HuH-7.5 (cell line): ENCODE measurements at places on chromosomes 5 and 9.

GRCh38 chr5:36523450-36523849 is 83.0 kb upstream of the SLC1A3 start:
- no peak for DNase-seq

GRCh38 chr5:142798099-142798770 is 28.1 kb downstream of the ARHGAP26 start:
- no peak for DNase-seq

GRCh38 chr9:19149230-19149629 is 21.9 kb upstream of the PLIN2 start:
- no peak for DNase-seq

- no peak for DNase-seq
These were observed 28.4 kb upstream of the LTC4S start for GRCh38 chr5:179765400-179765799.

DNA sequence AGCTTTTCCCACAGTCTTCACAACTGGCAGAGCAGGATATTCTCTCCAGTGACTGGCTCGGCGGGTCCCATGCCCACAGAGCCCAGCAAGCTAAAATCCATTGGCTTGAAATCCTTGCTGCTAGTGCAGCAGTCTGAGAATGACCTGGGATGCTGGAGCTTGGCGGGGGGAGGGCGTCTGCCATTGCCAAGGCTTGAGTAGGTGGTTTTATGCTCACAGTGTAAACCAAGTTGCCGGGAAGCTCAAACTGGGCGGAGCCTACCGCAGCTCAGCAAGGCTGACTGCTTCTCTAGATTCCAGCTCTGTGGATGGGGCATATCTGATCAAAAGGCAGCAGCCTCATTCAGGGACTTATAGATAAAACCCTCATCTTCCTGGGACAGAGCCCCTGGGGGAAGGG is 194.1 kb downstream of the CCDC171 start:
- no peak for DNase-seq

DNA sequence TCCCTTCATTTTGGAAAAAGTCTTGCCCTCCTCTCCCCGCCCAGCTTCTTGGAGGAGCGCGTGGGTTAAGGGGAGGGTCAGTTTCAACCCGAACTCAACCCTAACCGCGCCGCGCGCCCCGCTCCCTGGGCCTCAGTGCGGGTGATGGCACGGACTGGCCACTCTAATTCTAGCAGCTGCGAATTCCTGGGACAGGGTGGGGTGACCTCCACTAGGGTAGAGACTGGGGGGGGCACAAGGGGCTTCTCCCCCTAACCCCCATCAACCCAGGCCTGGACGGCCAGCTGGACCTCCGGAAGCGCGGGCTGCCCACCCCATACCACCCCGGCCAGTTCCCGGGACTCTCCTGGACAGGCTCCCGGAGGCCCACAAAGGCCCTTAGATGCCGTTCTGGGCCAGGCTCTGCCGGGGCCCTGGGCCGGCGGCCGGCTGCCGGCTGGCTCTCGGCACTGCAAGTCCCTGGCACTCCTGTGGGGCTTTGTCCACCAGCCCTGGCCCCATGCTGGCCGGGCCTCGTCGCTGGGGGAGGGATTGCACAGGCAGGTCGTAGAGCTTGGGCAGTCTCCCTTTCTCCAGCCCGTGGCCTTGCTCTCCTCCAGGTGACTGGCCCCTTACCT is 7.2 kb upstream of the PSD2 start:
- no peak for DNase-seq

DNA sequence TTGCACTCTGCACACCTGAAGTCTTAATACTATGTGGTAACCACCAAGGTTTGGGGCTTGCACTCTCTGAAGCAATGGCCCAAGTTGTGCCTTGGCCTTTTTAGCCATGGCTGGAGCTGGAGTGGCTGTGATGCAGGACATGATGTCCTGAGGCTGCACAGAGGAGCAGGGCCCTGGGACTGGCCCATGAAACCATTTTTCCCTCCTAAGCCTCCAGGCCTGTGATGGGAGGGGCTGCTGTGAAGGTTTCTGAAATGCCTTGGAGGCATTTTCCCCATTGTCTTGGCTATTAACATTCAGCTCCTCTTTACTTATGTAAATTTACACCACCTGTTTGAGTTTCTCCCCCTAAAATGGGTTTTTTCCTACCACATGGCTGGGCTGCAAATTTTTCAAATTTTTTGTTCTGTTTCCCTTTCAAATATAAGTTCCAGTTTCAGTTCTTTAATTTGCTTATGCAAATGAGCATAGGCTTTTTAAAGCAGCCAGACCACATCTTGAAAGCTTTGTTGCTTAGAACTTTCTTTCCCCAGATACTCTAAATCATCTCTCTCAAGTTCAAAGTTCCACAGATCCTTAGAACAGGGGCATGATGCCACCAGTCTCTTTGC is 237.4 kb upstream of the DMAC1 start:
- DNase-seq: no peak

DNA sequence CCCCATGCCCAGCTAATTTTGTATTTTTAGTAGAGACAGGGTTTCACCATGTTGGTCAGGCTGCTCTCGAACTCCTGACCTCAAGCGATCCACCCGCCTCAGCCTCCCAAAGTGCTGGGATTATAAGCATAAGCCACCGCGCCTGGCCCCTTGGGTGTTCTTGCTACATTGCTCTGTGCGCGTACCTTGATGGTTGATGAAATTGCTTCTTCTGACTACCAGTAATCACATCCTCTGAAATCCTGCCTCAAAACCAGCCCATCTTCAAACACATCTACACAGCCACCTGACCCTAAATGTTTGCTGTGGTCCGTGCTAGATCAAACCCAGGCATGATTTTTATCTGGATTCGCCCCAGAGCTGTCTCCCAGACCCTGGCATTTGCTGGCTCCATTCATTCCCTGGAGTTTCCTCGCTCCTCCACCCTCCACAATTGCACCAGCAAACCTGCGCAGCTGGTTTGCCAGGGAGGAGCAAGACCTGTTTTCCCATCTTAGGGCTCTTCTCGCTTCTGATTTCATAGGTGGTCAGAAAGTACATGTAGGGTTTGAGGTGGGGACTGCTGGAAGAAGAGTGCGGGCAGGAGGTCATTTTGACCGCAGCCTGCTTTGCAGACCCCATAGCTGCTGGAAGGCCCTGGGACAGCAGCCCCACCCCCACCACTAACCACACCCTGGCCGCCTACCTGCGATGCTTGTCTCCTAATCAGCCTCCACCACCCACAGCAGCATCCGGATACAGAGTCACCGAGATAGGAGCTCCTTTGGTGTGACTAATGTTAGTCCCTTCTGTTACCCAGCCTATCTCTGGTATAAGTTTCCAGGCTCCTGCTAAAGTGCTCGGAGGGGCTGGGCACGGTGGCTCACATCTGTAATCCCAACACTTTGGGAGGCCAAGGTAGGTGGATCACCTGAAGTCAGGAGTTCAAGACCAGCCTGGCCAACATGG is 22.7 kb downstream of the SWI5 start:
- DNase-seq: no peak

DNA sequence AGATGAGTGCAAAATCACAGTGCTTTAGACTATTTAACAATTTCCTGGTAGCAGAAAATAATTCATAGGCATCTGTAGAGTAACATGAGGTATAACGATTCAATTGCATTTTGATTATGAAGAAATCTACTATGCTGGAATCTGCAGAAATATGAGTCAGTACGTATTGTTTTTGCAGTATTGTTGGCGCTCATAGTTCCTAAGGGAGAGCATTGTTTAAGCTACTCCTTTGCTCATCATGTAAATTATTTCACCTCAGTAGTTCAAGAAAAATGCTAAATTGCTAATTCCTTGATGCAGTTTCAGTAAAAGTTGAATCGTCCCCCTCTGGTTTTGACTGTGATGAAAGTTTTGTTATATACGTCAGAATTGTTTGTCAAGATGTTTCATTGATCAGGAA is 458.4 kb downstream of the HINT1 start:
- no peak for DNase-seq
